ENCODE measurements at places on chromosomes 12 and 14.

GRCh38 chr14:68232300-68233055 lies 412.9 kb downstream of the RAD51B start:
- peak; percentile 42 for DNase-seq

DNA sequence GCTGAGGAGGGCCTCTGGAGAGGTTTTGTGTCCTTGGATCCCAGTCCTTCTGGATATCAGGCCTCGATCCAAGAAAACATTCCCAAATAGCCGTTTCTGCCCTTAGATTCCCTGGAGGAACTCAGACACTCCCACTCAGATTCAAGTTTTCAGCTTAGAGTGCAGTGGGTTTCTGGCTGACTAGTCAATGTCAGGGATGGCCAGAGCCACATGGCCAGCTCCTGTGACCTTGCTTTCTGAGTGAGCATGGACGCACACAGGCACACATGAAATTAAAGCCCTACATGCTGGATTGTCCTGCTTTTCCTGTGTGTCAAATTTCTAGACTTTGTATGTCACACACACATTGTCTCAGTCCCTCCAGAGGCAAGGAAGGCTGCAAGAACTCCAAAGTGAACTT lies 86.2 kb downstream of the TNFAIP2 start:
- no peak for DNase-seq

GRCh38 chr12:109358154-109358869 lies 10.6 kb downstream of the MYO1H start:
- DNase-seq = no peak

- no peak for DNase-seq
Measured at GRCh38 chr12:115102450-115102849, 418.5 kb upstream of the TBX3 start.

- DNase-seq = no peak
Measured at GRCh38 chr12:10033783-10034545, 3.5 kb downstream of the CLEC9A start.

- DNase-seq = no peak
Measured at GRCh38 chr12:49730568-49731101, 10.7 kb upstream of the TMBIM6 start.

Data from stimulated activated CD4-positive, alpha-beta T cell treated with anti-CD3 and anti-CD28 coated beads, Interleukin-2, amount 100 ng/mL, for 24 hours (primary cell).